ENCODE measurements at places on chromosomes 5 and 9.
A peak's percentile ranks its signal among the peaks of the same experiment; 100 is the strongest.

DNA sequence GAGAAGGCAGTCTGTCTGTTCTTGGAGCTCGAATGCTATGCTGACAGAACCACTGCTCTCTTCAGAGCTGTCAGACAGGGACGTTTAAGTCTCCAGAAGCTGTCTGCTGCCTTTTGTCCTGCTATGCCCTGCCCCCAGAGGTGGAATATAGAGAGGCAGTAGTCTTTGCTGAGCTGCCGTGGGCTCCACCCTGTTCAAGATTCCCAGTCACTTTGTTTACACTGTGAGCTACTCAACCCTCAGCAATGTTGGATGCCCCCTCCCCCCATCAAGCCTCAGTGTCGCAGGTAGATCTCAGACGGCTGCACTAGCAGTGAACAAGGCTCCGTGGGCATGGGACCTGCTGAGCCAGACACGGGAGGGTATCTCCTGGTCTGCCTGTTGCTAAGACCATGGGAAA lies 344.2 kb downstream of the TMEM161B start:
- no peak for DNase-seq

GRCh38 chr5:150129454-150129812 lies 26.2 kb downstream of the PDGFRB start:
- no peak for DNase-seq

DNA sequence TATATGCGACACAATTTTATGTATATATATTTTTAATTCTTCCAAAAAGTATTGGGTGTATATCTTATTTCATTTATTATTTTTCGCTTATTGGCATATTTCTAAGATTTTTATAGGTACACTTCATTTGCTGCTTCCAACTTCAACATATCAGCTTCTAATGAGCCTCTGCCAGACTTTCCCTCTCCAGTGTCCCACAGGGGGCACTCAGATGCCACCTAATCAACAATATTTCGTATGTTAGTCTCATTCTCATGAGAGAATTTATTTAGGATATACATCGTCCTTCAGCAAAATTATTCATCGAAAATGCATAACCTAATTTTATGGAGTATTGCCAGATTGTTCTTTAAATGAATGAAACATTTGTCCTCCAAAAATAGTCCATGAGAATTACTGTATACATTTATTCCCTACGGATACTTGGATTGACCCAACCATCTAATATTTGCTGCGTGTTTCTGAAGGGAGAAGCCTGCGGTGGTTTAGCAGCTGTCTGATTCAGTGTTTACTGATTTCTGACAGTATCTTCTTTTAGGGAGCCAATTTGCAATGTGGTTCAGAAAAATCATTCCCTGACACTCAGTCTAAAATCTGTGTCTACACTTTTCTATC lies 100.6 kb upstream of the SELENOP start:
- DNase-seq, result peak; percentile 37

DNA sequence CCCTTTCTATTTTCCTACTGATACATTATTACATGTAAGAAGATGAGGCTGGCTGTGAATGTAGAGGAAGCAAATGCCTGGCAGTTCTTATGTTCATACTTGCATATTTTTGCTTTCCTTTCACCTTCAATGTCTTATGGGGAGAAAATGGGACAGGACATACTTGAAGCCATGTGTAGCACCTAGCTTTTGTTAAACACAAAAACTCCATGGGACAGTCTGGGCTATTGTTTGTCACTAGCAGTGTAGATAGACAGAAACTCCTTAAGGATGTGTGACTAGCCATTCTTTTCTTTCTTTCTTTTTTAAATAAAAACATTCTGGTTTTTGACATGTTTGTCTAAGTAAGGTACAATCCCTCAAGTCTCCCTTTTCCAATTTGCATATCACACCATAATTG lies 122.7 kb downstream of the ARL15 start:
- DNase-seq, result no peak

- DNase-seq, result no peak
Measured at GRCh38 chr5:76943006-76943405, 9.8 kb upstream of the CRHBP start.
